Activated CD4-positive, CD25-positive, alpha-beta regulatory T cell (primary cell): ENCODE measurements at places on chromosomes 6 and 20.

DNA sequence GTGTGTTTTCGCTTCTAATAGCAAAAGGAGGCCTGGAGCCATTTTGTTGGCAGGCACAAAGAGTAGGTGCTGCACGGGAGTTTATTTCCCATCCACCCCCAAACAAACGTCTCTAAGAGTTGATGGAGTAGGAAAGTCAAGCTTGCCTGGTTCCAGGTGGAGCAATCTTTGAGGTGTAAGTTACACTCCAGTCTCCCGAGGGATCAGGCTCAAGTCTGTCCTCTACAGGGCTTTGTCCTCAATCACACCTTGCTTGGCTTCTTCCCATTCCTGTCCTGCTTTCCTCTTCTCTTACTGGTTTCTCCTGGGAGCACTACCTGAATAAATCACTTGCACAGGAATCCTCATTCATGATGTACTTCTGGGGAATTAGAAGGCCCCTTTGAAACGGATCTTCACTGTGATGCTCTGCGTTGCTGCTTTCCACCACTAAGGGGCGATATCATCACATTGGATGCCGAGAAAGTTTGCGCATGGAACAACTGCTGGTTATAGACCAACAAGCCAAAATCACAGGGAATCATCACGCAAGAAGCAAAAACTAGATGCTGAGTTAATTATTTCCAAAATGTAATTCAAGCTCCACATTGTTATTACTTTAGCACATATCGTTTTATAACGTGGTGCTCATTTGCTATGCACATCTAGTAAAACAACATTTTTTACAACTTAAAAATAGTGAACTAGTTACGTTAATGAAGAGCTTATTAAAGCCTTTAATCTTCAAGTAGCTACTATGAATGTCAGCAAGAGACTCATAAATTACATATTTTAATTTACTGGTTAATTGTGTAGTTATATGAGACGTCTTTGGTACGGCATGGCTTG is 156.8 kb downstream of the DNAH8 start:
- DNase-seq = peak; percentile 41

GRCh38 chr6:113414511-113414910 is 442.6 kb upstream of the MARCKS start:
- DNase-seq = no peak

- no peak for DNase-seq
These were observed at the start of gene HSPA12B for GRCh38 chr20:3732327-3733118. Gene HSPA12B, plus strand, starts transcription at chr20:3732685. Its CDS starts 5,990 bp downstream, at chr20:3738675.

DNA sequence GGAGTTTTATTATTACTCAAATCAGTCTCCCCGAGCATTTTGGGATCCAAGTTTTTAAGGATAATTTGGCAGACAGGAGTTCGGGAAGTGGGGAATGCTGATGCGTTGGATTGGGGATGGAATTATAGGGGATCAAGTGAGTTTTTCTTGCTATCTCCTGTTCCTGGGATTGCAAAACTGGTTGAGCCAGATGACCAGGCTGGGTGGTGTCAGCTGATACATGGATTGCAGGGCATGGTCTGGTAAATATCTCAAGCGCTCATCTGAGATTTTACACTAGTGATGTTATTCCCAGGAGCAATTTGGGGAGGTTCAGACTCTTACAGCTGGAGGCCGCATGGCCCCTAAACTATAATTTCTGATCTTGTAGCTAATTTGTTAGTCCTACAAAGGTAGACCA is 54.7 kb downstream of the ENPP1 start:
- DNase-seq = no peak

DNA sequence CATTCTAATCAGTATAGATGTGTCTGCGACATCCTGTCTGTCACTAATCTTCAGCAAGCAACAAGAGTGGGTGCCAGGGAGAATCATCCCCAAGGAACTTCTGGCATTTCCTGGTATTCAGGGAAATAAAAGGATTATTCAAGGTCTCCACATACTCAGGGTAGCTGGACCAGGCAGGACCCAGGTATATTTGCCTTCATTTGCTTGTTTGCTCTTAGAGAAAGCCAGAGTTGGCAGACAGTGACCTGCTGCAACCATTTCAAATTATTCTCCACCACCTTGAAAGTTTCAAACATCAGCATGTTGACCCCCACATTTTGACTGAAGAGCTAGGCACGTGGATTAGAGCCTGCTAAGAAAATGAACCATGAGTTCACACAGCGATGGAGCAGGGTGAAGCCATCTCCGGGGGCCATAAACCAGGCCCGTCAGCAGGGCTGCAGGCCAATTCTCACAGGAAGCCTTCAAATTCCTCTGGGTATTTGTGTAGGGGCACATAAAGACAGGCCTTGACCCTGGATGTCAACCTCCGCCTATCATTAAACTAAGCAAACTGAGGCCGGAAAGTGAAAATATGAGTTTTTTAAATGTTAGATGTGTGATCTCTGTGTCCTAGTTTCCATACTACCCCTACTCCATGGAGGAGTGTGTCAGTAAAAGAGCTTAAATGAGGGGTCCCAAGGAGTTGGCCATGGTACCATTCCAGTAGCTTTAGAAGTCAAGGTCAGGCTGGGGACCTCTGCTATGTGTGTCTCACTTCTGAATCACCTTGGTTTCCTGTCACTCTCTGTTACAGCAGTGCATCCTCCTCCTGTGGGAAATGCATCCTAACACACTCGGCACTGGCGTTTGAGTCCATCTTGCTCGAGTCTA is 32.9 kb downstream of the TRAM2 start:
- DNase-seq = no peak

DNA sequence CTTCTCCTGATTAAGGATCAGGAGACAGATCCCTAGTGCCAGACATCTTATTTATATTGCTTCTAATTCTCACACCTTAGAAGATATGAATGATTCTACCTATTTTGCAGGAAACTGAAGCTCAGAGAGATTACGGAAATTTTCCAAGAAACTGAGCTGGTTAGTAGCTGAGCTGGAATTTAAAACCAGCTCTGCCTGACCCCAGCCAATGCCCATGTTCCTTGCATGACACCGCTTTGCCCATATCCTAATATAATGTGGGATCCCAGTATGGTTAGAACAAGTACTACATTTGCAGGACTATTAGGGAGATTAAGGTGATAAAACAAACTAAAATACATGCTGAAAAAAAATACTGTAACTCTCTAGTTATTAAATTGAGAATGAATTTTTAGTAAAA is 1.9 kb downstream of the TMEM30A start:
- DNase-seq = no peak

DNA sequence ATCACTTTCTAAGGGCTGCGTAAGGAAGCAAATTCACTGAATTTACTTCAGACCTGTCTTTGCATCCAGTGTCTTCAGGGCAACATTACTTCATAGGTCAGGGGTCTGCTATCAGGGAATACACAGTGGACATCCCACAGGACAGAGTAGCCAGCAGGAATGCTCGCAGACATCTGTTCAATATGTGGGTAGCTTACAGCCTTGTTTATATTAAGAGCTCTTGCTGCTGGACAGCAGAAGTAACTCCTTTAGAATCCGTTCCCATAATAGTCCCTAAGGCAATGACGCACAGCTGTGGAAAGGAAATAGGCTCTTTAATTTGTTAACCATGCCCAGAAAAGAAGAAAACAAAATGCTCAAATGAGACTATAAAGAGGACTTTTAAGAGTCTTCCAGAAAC is 198.7 kb downstream of the MOXD1 start:
- no peak for DNase-seq

GRCh38 chr20:25081730-25082497 is at the start of gene VSX1:
Gene VSX1, minus strand, starts transcription at chr20:25082141. Its CDS starts 45 bp downstream, at chr20:25082096.
- DNase-seq = no peak

GRCh38 chr20:18307301-18307700 is 19.0 kb downstream of the ZNF133 start:
- no peak for DNase-seq

GRCh38 chr6:166957805-166958076 is 1.4 kb upstream of the RNASET2 start:
- no peak for DNase-seq

GRCh38 chr20:33992145-33992922 is 1.4 kb upstream of the RALY start:
- DNase-seq = no peak

- DNase-seq = no peak
These were observed 6.2 kb downstream of the NPBWR2 start for GRCh38 chr20:64100946-64101688.

GRCh38 chr6:169527306-169527705 is 174.5 kb downstream of the WDR27 start:
- no peak for DNase-seq

DNA sequence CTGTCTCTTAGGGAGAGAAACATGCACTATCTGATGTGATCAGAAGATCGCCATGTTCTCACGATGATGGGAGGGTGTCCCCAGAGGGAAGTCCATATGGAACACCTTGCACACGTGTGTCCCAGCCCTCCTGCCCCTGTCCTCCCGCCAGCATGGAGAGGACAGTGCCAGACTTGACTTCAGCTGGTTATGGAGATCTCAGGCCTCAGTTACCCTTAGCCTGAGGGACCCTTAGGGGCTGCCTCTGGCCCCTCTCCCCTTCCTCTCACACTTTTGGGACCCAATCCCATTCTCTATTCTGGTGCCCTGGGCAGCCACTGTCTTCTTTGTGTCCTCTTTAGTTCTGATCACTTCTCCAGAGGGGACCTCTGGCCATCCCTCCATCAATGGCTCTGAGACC is 1.6 kb downstream of the TREML4 start:
- no peak for DNase-seq

- DNase-seq = no peak
These were observed 109.4 kb upstream of the ARMC2 start for GRCh38 chr6:108738684-108739416.

GRCh38 chr20:62507323-62507722 is 31.5 kb upstream of the GATA5 start:
- no peak for DNase-seq

GRCh38 chr6:87408721-87409155 is 966 bp downstream of the CFAP206 start:
- DNase-seq = no peak

GRCh38 chr20:2624190-2624589 is 28.2 kb upstream of the NOP56 start:
- DNase-seq = no peak

- DNase-seq = no peak
These were observed 215.8 kb downstream of the TMEM242 start for GRCh38 chr6:157107571-157107914.

DNA sequence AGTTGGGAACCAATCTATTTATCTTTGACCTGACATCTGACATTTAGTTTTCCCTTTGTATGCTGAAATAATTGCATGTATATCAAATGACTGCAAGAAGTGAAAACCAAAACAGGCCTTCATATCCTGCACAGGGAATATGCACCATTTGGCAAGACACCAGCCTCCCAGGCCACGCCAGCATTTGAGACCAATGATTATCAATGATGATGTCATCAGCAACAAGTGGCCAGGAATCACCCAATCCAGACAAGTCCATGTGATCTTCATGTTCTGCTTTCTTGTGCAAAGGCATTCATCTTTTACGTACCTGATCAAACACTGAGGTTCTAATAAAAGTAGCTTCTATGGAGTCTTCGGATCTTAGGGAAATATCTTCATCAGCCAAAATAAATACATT is 107.4 kb upstream of the TENT5A start:
- DNase-seq = no peak

DNA sequence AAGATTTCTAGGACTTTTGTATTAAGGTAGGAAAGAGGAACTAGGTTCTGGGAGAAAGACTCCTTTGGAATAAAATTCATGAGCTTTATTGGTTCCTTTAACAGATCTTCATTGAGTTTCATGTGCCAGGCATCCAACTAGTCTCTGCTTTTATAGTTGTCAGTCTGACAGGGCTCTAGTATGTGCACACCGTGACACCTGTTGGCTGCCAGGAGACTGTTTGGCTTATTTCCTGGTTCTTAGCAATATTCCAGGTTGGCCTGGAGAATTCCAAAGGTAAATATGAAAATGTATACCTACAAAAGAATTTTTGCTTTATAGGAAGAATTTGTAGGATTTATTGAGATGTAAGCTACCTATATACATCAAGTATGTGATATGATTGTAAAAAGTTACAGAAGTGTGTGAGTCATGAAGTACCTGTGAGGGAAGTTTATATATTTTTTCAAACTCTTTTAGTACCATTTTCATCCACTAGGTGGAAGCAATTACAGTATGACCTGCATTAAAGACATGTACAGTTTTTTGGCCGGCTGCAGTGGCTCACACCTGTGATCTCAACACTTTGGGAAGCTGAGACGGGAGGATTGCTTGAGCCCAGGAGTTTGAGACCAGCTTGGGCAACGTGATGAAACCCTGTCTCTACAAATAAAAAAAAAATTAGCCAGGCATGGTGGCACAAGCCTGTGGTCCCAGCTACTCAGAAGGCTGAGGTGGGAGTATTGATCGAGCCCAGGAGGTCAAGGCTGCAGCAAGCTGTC is 35.2 kb downstream of the NDUFAF5 start:
- DNase-seq = no peak

GRCh38 chr6:45688180-45688579 is 310.4 kb upstream of the SUPT3H start:
- no peak for DNase-seq

DNA sequence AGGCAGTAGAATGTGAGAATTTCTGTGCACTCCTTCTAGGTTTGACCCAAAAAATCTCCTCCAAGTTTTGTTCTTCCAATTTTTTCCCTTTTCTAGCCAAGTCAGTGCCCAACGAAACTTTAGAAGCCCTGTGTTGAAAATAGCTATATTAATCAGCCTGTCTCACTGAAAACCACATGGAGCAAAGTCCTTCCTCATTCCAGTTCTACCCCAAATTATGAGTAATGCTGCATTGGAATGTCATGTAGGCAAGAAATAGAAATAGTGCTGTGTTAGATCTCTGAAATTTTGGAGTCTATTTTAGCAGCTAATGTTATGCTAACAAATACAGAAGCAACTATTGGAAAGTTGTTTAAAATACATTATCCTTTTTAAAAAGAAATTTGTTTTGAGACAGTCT is 725.5 kb downstream of the TBC1D32 start:
- no peak for DNase-seq

- DNase-seq = no peak
These were observed 85.1 kb downstream of the LYRM4 start for GRCh38 chr6:5175635-5176034.

- no peak for DNase-seq
These were observed 5.8 kb downstream of the SLC2A4RG start for GRCh38 chr20:63745424-63745805.

GRCh38 chr20:57130160-57130772 is 136.2 kb downstream of the BMP7 start:
- no peak for DNase-seq

DNA sequence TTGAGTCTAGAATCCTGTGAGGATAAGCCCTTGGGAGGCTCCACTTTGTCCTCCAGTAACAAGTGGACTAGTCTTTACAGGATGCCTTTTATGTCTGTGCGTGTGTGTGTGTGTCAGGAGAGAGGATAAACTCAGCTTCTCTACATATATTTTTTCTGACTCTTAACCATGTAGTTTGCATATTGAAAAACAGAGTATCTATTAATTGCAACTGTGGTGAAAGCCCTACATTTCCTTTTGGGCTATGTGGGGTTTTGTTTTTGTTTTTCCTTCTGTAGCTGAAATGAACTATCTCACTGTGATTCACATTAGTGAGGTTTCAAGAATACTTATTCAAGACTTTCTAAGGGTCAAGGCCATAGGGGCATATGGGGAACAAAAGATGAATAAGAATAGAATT is 17.7 kb downstream of the TPBG start:
- no peak for DNase-seq
